Neural crest cell (in vitro differentiated cells): ENCODE measurements at places on chromosomes 2 and 18. TPM values are rescaled to one million over a fixed set of nuclear protein-coding genes. Genes with fewer than 3 reads are reported as not detected.
A peak's percentile ranks its signal among the peaks of the same experiment; 100 is the strongest.

HIBCH gene
- 32.6 and 33.7 TPM in 2 replicates for total RNA-seq

MC4R gene
- 0.19 TPM in 1 of 2 replicates, not detected in the other for total RNA-seq

- no peaks in the 10 kb centered on the region for H3K27me3 ChIP-seq
- H3K27ac ChIP-seq, result no peak overlapping the region
- no peaks in the 10 kb centered on the region for H3K4me1 ChIP-seq
- no peak for DNase-seq
- H3K4me3 ChIP-seq, result no peak overlapping the region
- H3K36me3 ChIP-seq, result no peaks in the 10 kb centered on the region
Measured at GRCh38 chr2:119629323-119629825, 49.6 kb upstream of the TMEM177 start.

DNA sequence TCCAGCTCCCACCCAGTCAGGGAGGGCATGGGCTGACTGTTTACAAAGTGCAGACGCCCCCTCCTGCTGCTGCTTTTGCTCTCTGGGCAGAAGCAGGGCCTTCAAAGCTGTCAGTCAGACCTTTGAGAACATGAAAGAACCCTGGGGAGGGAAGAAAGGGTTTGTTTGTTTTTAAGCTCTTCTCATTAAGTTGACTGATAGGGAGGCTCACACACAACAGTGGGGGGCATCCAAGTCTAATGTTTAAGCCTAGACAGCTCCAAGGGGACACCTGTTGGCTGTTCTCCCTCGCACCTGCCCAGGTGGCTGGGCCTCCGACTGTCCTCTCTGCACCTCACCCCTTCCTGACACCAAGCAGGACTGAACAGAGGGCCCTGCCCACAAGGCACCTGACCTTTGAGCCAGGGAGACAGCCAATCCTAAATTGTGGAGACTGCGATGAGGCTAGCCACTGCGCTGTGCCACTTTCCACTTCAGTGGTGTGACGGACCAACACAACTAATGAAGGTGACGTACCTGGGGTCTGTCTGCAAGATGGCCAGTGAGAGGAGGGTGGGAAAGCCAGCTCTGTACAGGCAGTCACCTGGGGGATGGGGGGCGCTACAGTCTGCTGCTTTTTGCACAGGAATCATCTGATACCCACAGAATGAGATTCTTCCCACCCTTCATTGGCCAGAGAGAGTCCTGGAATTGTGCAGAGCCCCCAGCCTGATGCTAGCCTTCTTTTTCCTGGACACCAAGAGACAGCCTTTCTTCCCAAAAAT, 16.3 kb downstream of the ST6GAL2 start:
- peaks cover 26% of the 10 kb centered on the region for H3K4me1 ChIP-seq
- H3K36me3 ChIP-seq, result no peaks in the 10 kb centered on the region
- peak overlapping the region; percentile 48 for H3K27ac ChIP-seq
- H3K27me3 ChIP-seq, result no peaks in the 10 kb centered on the region
- no peak for DNase-seq
- H3K4me3 ChIP-seq, result no peak overlapping the region

- H3K27me3 ChIP-seq, result no peaks in the 10 kb centered on the region
- DNase-seq, result no peak
- no peaks in the 10 kb centered on the region for H3K4me1 ChIP-seq
- H3K27ac ChIP-seq, result no peak within 1 kb of the TSS
- H3K36me3 ChIP-seq, result no peaks in the 10 kb centered on the region
Measured at GRCh38 chr2:143128681-143129580, at the start of gene ARHGAP15. TSS of gene ARHGAP15 (plus strand) at chr2:143129419.

- H3K27ac ChIP-seq, result peak overlapping the region; percentile 96
- DNase-seq, result no peak
- H3K27me3 ChIP-seq, result no peaks in the 10 kb centered on the region
- no peaks in the 10 kb centered on the region for H3K36me3 ChIP-seq
- H3K4me1 ChIP-seq, result peaks cover 27% of the 10 kb centered on the region
- H3K4me3 ChIP-seq, result peak overlapping the region; percentile 97
Measured at GRCh38 chr2:65227020-65227455, 593 bp upstream of the ACTR2 start.

- H3K4me3 ChIP-seq, result no peak overlapping the region
- no peak for DNase-seq
- no peaks in the 10 kb centered on the region for H3K27me3 ChIP-seq
- no peaks in the 10 kb centered on the region for H3K36me3 ChIP-seq
- no peak overlapping the region for H3K27ac ChIP-seq
Measured at GRCh38 chr2:191797942-191798876, 48.7 kb downstream of the CAVIN2 start.

DNA sequence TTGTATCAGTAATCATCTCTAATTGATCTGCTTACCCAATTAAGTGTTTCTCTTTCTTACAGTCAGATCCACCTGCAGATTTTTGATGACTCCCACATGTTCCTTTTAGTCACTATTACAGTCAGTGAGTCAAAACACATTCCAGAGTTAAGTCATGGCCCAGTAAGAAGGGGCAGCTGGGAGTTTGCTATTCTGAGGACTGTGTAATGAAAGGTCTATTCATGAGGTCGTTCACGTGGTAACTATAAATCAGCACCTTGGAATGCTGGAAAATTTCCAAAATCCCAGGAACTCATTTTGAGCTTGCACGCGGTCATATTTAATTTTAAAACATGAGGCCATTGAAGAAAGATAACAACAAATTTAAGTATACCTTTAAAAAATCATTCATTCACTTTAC, 252.5 kb downstream of the XIRP2 start:
- no peak overlapping the region for H3K27ac ChIP-seq
- H3K27me3 ChIP-seq, result no peaks in the 10 kb centered on the region
- DNase-seq, result no peak
- H3K4me3 ChIP-seq, result no peak overlapping the region
- no peaks in the 10 kb centered on the region for H3K36me3 ChIP-seq

DNA sequence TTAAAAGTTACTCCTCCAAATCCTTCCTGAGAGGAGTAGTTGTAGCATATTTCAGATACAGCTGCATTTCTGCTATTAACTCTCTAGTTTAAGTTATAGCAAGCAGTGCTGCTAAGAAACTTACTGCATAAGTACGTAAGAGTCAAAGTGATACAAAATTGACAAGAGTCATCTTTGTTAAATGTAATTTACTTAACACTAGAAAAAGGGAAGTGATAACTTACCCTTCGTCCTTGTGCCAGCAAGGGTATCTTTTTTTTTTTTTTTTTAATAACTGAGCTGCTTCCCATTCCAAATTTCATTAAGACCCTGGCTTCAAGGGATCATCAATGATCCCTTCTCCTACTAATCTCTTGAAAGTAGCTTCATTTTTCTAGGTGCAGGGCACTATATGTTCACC, 493.0 kb downstream of the PLCL1 start:
- no peaks in the 10 kb centered on the region for H3K4me1 ChIP-seq
- H3K27ac ChIP-seq, result no peak overlapping the region
- H3K27me3 ChIP-seq, result peaks cover 3% of the 10 kb centered on the region
- no peaks in the 10 kb centered on the region for H3K36me3 ChIP-seq
- DNase-seq, result no peak
- H3K4me3 ChIP-seq, result no peak overlapping the region

DNA sequence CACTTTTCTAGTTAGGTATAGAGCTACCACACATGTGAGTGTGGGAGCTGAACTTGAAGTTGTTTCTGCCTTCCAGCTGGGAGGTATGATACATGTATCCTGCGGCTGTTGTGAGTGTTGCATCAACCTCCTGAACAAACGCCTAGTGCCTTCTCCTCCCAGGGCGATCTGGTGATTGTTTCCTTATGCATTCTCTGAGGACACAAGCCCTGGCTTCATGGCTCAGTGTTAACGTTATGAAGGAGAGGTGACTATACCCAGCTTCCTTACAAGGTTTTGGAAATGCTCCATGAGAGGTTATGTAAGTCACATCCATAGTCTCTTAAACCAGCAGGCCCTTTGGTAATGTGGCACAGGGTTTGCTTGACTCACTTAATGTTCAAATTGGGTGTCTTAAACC, 64.9 kb downstream of the SPRED2 start:
- no peaks in the 10 kb centered on the region for H3K27me3 ChIP-seq
- no peak for DNase-seq
- H3K4me3 ChIP-seq, result no peak overlapping the region
- H3K27ac ChIP-seq, result no peak overlapping the region

GRCh38 chr2:62076980-62077638, 118.8 kb upstream of the B3GNT2 start:
- no peak for DNase-seq
- H3K36me3 ChIP-seq, result peaks cover 6% of the 10 kb centered on the region
- no peak overlapping the region for H3K4me3 ChIP-seq
- peaks cover 12% of the 10 kb centered on the region for H3K4me1 ChIP-seq

GRCh38 chr2:75560022-75560767, 544 bp downstream of the EVA1A start:
- peak overlapping the region; percentile 96 for H3K4me3 ChIP-seq
- no peaks in the 10 kb centered on the region for H3K36me3 ChIP-seq
- peak overlapping the region; percentile 86 for H3K27ac ChIP-seq
- peaks cover 25% of the 10 kb centered on the region for H3K27me3 ChIP-seq

DNA sequence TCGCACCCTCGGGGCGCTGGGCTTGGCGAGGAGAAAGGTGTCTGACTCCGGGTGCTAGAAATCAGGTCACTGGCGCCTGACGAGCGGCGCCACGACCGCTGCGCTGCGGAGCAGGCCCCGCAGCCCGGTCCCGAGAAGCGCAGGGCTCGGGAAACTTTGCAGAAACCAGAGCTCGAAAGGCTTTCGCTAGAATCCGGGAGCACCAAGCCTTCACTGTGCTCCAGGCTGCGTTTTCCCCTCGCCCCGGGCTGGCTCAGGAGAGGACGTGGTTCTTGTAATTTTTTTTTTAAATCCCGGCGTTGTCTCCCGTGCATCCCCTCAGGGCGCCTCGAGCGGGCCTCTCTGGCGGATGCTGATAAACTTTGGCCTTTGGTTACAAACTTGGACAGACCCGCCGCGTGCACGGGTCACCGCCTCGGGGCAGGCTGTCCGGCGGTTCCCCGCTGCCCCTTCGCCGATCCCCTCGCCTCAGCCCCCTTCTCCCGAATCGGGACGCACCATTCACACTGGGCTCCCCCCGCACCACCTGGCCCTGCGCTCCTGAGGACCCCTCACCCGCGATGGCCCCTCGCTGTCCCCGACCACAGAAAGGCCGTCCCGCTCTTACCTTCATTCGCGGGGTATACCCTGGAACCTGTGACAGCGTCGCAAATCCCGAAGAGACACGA, 419 bp downstream of the EPHA4 start:
- H3K36me3 ChIP-seq, result peaks cover 13% of the 10 kb centered on the region
- peaks cover 55% of the 10 kb centered on the region for H3K4me1 ChIP-seq
- H3K4me3 ChIP-seq, result peak overlapping the region; percentile 100
- peak; percentile 41 for DNase-seq
- H3K27ac ChIP-seq, result peak overlapping the region; percentile 97

GRCh38 chr2:109244750-109245382, 115.9 kb downstream of the SH3RF3 start:
- no peaks in the 10 kb centered on the region for H3K4me1 ChIP-seq
- H3K4me3 ChIP-seq, result no peak overlapping the region
- H3K27me3 ChIP-seq, result no peaks in the 10 kb centered on the region
- H3K36me3 ChIP-seq, result no peaks in the 10 kb centered on the region
- no peak for DNase-seq

DNA sequence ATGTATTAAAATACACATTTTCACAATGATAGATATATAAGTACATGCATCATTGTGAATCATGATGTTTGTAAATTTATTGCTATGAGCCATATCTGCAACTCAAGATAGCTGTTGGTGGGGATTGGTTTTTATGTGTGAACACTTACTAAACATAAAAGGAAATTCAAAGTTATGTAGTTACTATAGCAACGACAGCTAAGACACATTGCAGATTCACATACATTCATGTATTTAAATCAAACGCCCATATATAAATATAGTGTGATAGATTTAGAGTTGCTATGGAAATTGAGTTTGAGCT, 65.6 kb downstream of the MAPRE2 start:
- DNase-seq, result no peak
- no peak overlapping the region for H3K27ac ChIP-seq
- no peaks in the 10 kb centered on the region for H3K4me1 ChIP-seq
- peaks cover 21% of the 10 kb centered on the region for H3K36me3 ChIP-seq
- H3K27me3 ChIP-seq, result no peaks in the 10 kb centered on the region
- no peak overlapping the region for H3K4me3 ChIP-seq

- no peaks in the 10 kb centered on the region for H3K27me3 ChIP-seq
- DNase-seq, result no peak
- peaks cover 2% of the 10 kb centered on the region for H3K36me3 ChIP-seq
Measured at GRCh38 chr18:75231053-75231406, 20.4 kb downstream of the TSHZ1 start.

DNA sequence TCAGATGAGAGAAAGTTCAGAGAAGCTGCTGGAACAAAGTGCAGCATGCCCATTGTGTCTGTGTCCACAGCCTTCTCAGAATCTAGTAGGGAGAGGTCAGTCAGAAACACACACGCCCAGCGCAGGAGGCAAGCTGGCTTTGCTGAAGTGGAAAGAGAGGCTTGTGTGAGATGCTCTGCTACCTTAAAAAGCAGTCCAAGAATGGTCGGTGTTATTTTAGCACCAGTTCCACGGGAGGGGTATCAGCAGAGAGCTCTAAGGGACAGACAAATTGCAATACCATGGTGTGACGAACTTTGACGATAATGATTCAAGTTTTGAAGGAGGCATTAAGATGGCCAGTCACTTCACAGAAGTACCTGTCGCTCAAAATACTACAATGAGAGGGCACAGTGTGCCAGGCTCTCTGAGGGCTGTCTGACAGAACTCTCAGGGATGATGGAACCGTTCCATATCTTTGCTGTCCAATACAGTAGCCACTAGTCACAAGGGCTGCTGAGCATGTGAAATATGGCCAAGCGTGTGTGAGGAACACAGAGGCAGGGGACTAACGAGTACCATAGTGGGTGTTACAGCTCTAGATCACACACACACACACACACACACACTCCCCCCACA, 237.5 kb upstream of the TMEM200C start:
- no peak overlapping the region for H3K4me3 ChIP-seq
- no peak for DNase-seq
- no peaks in the 10 kb centered on the region for H3K27me3 ChIP-seq
- no peaks in the 10 kb centered on the region for H3K4me1 ChIP-seq

DNA sequence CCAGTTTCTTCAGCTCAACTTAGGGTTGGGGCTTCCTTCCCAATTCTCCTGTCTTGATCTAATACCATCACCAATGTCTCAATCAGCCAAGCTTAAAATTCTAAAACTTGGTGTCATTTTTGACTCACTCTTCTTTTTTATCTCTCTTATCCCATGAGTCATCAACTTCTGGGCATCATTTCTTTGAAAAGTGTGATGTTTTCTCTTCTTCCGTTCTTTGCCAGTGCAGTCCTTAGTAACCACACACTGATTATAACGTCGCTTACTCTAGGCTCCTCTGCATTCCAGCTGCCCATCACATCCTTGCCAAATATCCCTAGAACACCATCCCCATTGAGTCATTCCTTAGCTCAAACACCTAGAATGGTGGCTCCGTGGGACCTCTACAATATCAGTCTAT, 27.4 kb upstream of the MRO start:
- no peaks in the 10 kb centered on the region for H3K27me3 ChIP-seq
- DNase-seq, result no peak
- H3K36me3 ChIP-seq, result no peaks in the 10 kb centered on the region
